ENCODE measurements at places on chromosomes 7 and 10.

GRCh38 chr10:102769375-102770107 is 25.8 kb downstream of the WBP1L start:
- DNase-seq, result no peak

DNA sequence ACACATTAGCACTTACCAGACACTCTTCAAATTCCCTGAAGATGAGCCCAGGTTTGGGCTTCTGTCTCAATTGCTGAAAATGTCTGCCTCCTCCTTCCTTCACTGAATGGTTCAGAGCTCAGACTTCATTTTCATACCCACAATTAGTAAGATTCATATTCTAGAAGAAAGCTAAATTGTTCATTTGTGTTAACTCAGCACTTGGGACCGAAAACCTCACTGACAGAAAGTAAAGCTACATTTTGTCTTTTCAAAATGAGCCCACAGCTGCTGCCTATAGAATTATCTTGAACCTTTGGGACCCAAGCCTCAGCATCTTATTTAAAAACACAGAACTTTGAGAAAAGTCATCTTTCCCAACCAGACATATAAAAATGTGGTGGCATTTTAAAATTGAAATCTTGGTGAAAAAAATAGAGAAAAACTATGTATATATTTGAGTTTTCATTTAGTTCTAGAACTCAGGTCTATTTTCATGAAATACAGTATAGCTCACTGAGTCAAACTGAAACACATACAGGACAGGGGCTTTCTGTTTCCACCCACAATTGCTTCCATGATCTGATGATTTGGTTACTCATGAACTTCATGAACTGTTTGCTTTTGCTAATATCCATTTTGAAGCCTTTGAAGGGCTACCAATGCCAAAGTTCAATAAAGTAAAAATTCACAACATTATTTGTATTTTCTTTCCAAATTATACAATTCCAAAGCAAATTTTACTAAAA is 119.1 kb upstream of the PFKP start:
- DNase-seq, result no peak

DNA sequence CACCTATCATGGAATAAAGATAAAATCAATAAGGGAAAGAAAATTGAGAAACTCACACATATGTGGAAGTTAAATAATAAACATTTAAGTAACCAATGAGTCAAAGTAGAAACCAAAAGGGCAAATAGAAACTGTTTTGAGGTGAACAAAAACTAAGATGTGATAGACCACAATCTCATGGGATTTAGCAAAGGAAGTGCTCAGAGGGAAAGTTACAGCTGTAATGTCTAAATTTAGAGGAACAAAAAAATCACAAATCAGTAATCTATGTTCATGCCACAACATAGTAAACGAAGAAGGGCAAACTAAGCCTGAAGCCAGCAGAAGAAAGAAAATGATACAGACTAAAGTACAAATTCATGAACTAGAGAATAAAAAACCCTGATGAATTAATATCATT is 16.3 kb downstream of the CYP3A4 start:
- DNase-seq, result no peak

DNA sequence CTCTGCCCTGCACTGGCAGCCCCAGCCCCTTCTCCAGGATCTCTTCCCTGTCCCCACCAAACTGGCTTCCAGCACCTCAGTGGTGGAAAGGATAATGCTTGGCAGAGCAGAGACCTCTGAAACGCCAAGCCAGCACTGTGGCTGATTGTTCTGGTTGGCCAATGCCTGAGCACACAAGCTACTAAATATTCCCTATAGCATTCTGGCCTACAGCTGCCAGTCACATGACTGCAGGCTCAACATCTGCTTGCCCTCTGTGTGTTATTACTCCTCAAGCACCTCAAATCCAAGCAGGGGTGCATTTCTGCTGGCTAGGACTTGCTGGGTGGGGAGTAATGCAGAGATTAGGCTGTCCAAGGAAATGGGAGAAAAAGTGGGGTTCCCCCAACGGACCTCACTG is 6.1 kb downstream of the TBATA start:
- DNase-seq, result no peak

GRCh38 chr10:12709521-12709963 is 292.0 kb downstream of the CCDC3 start:
- DNase-seq, result no peak

DNA sequence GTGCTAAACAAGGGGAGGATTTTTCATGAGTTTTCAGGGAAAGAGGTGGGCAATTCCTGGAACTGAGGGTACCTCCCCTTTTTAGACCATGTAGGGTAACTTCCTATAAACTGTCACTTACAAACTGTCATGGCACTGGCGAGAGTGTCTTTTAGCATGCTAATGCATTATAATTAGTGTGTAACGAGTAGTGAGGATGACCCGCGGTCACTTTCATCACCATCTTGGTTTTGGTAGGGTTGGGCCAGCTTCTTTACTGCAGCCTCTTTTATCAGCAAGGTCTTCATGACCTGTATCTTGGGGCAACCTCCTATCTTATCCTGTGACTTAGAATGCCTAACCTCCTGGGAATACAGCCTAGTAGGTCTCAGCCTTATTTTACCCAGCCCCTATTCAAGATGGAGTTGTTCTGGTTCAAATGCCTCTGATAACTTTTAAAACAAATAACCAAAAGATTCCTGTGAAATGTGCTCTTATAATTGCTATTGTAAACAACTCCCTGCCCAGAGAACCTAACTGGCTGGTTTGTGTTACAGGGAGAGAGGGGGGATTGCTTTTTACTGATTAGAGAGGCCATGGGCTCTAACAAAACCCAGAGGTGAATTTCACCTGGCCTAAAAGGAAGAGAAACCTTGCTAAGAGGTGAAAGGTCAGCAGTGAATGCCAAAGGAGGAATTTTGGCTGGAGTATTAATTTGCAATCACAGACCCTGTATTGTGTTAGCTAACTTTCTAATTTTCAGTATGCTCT is 64.3 kb downstream of the EEPD1 start:
- no peak for DNase-seq

- no peak for DNase-seq
These were observed 316.7 kb downstream of the NRG3 start for GRCh38 chr10:82191653-82192052.

DNA sequence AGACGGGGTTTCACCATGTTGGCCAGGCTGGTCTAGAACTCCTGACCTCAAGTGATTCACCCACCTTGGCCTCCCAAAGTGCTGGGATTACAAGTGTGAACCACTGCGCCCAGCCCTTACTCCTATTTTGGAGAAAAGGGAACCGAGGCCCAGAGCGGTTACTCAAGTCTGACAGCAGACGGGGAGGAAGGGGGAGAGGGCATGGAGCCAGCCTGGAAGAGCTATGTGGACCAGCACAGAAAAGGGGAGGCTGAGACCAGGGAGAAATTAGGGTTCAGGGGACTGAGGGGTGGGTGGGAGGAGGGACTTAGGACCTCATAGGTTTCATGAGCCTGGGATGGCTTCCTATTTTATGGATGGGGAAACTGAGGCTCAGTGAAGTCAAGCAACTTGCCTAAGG is 1.5 kb downstream of the SFRP5 start:
- DNase-seq, result no peak

DNA sequence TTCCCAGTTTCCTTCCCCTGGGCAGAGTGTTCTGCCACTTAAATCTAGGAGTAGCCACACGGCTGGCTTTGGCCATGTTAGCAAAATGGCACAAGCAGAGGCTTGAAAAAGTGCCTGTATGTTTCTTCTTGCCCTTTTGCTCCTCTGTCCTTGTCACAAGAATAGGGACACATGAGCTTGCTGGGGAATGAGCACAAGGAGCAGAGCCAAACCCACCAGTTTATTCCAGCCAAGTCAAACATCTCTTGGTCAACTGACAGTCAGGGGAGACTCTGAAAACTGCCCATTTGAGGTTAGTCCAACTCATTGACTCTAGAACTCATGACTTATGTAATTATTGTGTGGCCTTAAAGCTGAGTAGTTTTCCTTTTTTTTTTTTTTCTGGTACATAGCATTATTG is 739.7 kb upstream of the FZD8 start:
- no peak for DNase-seq

DNA sequence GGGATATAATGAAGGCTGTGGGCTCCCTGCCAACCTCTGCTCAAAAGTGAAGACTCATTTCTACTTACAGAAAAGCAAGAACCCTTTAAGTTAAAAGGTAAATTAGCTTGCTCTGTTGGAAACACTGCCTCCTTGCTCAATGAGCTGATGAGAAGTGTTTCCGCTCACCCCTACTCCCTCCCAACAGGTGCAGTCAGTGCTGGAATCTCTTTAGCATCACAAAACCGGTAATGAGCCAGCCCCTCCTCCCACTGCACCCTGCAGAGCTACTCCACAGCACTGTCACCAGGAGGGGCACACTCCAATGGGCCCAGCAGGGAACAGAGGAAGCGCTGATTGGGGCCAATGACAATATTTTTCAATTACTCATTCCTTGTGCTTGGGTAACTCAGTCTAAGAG is 262.5 kb downstream of the TCERG1L start:
- peak; percentile 68 for DNase-seq

- peak; percentile 60 for DNase-seq
These were observed 34.7 kb downstream of the GSDME start for GRCh38 chr7:24722386-24723177.

GRCh38 chr10:129323879-129324278 is 143.2 kb upstream of the MGMT start:
- DNase-seq, result peak; percentile 45

GRCh38 chr7:22911889-22912288 is 89.2 kb upstream of the TOMM7 start:
- DNase-seq, result no peak

GRCh38 chr10:30637881-30638467 is 8.4 kb upstream of the LYZL2 start:
- DNase-seq, result no peak

GRCh38 chr10:92778091-92778490 is 70.2 kb upstream of the EXOC6 start:
- DNase-seq, result no peak

- no peak for DNase-seq
These were observed 185.4 kb upstream of the SHH start for GRCh38 chr7:155997431-155998327.

GRCh38 chr7:74464931-74465886 is 11.5 kb downstream of the GTF2IRD1 start:
- no peak for DNase-seq

- DNase-seq, result no peak
These were observed 757.3 kb downstream of the TYW1 start for GRCh38 chr7:67753891-67754290.

- no peak for DNase-seq
These were observed 44.1 kb downstream of the CUL2 start for GRCh38 chr10:35046074-35046473.

GRCh38 chr10:119803264-119803663 is 69.4 kb downstream of the MCMBP start:
- no peak for DNase-seq

DNA sequence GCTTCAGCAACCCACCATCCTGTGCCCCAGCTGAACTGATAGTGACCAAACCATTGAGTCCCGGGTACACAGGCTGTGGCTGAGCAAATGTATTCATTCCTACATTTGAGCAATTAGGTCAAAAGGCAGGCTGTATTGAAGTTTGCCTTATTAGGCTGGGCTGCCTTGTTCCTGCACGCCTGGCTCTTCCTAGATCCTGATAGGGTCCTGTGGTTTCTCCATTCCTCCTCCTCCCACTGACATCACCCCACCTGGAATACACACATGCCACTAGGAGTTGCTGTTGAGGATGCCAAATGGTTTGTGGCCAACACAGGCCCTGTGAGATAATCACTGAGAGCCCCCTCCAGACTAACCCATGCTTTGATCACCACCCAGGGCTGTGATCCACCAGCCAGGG is 66.4 kb upstream of the FGFR2 start:
- no peak for DNase-seq

GRCh38 chr10:34102893-34103506 is 712.1 kb downstream of the PARD3 start:
- no peak for DNase-seq

- DNase-seq, result no peak
These were observed 15.5 kb downstream of the AMPH start for GRCh38 chr7:38615665-38616064.

GRCh38 chr10:97427571-97428179 is 1.7 kb downstream of the PGAM1 start:
- peak; percentile 39 for DNase-seq

- no peak for DNase-seq
These were observed 236.9 kb upstream of the IGFBP3 start for GRCh38 chr7:46157931-46158330.

DNA sequence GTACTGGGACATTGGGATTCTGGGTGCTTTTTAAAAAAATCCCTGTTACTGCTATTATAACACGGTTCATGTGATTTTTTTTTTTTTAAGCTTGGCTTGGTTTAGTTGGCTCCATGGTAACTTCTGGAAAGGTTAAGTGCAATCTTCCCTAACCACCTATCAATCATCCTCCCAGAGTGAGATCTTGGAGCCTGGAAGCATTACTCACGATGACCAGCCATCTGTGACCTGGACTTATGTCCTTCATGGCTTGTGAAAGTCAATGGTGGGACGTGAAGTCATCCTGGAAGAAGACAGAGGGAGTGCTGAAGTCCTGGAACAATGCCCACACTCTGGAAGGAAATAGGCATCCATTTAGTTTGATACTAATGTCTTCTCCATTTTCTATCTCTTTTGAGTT is 135.5 kb upstream of the FRMD4A start:
- DNase-seq, result no peak

DNA sequence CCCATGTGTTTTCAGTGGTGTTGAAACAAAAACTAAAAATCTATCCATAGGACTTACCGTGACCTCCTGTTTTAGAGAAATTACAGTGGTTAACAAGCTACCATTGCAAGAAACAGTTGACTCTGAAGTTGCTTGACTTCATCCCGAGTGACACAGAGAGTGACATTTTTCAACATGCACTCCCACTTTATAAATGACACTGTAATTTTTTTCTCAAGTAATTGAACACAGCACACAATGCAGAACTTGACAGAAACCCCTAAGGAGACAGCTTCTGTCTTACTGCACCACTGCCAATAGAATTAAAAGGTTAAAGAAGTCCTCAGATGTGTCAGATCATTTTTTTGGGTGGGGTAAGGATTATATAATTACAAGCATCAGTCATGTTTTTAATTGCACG is 246.1 kb downstream of the CELF2 start:
- no peak for DNase-seq

- DNase-seq, result no peak
These were observed 89.0 kb upstream of the PHYHIPL start for GRCh38 chr10:59087486-59087885.

GRCh38 chr10:121911421-121911697 is 16.5 kb downstream of the ATE1 start:
- DNase-seq, result no peak

DNA sequence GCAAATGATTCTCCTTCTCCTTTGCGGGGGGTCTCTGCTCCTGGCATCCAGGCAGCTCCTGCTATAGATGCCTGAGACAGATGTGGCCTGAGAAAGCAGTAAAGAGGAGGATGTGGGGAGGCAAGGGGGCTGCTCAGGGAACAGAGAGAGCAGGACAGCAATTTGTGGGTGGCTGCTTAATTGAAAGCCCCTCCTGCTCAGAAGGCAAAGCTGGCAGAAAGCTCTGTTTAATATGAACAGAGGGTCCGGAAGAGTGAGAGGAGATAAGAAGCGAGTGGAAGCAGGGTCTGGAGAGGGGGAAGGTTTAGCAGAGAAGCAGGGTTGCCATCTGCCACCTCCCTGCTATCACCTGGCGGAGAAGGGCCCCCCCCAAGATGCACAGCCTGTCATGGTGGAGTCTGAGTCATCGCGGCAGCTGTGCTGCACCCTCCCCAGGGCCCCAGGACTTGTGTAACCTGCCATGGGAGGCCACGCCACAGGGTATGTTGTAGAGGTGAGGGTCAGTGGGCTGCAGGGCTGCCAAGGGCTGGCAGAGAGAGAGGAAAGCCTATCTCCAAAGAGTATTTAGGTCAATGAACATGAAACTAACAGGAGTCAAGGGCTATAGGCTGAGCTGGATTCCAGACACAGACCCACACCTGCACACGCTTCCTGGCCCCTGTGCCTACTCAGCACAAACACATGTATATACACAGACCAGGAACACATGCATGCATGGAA is 1109.8 kb upstream of the AUTS2 start:
- peak; percentile 20 for DNase-seq
